Fibroblast of skin of right quadriceps (primary cell): ENCODE measurements at places on chromosomes 4 and X.

GRCh38 chr4:100189820-100190642 lies at the start of gene DDIT4L:
DDIT4L (minus strand) TSS chr4:100190468; CDS start chr4:100189983, 485 bp downstream.
- peak; percentile 35 for DNase-seq

GRCh38 chr4:67535280-67535840 lies 9.9 kb downstream of the CENPC start:
- DNase-seq = no peak

DNA sequence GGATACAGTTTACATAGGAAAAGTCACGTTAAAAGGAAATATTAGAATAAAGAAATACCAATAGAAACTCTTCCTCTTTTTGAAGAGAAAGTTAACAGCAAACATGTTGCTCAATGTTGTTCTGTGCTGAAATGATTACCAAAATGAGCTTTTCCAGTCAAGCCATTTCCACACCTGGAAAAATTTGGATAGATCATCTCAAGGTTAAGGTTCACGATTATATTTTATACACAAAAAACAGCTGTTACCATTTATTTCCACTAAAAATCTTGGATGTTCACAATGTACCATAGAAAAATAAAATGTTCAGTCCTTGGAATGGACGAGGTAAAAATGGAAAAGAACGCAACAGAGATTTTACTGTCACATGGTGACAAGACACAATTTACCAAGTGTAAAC lies 218.7 kb downstream of the SCFD2 start:
- DNase-seq = no peak

DNA sequence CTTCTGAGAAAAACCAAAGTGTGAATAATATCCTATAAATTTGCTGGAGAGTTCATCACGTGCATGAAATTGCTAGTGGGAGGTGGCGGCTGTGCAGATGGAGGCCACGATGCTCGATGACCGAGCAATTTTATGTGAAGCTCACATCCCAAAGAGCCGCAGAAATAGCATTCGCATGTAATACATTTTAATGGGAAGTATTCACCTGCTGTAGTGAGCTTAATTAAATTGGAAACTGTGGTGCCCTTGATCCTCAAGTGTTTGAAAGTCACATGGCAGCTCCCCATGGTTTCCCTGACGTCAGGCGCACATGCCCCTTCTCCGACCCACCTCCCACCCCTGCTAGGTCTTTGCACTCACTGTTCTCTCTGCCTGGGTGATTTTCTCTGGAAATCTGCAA lies 136.8 kb downstream of the STK32B start:
- no peak for DNase-seq

DNA sequence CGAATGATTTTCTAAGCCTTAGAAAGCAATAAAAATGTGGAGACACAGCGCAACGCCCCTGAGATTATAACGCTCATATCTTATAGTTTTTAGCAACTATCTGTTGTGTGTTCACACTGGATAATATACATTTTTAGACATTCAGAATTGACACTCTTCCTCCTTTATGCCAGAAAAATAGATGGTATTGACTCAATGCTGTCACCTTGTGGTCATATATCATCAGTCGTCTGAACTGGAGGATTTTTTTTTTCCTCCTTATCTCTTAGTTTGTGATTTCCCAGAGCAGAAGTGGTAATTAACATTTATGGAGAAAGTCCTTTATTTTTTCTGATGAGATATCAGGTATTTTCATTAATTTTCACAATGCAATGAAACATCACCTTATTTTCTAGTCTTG lies 759.6 kb downstream of the RAB28 start:
- no peak for DNase-seq

GRCh38 chr4:8583655-8584025 lies 3.4 kb downstream of the GPR78 start:
- DNase-seq = no peak

DNA sequence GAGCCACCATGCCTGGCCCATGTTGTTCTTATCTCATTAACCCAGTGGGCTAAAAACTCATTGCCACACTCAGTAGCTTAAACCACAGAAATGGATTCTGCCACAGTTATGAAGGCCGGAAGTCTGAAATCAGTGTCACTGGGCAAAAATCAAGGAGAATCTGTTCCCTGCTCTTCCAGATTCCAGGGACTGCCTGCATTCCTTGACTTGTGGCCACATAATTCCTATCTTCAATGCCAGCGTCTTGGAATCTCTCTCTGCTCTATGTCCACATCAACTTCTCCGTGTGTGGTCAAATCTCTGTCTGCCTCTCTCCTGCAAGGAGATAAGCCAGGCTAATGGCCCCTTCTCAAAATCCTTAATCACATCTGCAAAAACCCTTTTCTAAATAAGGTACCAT lies 4.1 kb upstream of the WFS1 start:
- no peak for DNase-seq

DNA sequence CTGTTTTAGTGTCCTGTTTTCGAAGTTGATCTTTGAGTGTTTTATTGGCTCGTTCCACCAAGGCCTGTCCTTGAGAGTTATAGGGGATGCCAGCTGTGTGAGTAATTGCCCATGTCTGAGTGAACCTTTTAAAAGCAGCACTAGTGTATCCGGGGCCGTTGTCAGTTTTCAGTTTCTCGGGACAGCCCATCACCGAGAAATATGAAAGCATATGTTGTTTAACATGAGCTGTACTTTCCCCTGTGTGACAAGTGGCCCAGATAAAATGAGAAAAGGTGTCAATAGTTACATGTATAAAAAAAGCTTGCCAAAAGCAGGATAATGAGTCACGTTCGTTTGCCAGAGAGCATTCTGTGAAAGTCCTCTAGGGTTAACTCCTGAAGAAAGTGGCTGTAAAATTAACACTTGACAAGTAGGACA lies 48.6 kb upstream of the RASSF6 start:
- peak; percentile 67 for DNase-seq

DNA sequence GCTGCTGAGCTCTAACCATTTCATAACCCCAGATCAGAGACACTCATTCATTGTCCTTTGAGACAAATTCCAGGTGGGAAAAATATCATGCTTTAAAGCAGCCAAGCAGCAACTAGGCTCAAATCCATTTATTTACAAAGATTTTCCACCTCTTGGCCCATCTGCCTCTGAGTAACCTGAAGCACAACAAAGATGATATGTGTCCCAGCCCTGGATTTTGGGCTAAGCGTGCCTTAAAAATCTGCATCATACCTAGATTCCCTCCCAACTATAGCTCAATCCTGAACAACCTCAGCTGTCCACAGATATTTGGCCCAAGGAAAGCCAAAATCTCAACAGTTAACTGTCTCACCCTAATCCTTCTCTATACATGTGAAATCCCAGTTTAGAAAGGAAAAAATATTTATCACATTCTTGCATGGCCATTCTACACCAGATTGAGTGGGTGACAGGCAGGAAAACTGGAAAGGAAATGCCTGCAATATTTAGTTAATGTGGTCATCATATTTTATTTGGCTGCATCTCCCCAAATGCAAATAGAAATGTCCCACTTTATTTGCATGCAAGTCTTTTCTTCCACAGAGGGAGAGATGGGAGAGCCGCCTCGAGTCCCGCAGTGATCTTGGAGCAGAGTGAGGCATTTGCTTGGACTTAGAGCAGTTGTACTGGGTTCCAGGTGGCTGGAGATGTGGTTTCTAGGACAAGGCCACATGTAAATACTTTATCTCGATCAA lies 146.4 kb upstream of the EOLA2 start:
- peak; percentile 86 for DNase-seq

- DNase-seq = no peak
Measured at GRCh38 chr4:1869530-1870327, 1.5 kb upstream of the NSD2 start.

GRCh38 chr4:62053974-62054373 lies 853.8 kb downstream of the ADGRL3 start:
- no peak for DNase-seq

- peak; percentile 14 for DNase-seq
Measured at GRCh38 chr4:184732126-184732525, 1.8 kb downstream of the CENPU start.

DNA sequence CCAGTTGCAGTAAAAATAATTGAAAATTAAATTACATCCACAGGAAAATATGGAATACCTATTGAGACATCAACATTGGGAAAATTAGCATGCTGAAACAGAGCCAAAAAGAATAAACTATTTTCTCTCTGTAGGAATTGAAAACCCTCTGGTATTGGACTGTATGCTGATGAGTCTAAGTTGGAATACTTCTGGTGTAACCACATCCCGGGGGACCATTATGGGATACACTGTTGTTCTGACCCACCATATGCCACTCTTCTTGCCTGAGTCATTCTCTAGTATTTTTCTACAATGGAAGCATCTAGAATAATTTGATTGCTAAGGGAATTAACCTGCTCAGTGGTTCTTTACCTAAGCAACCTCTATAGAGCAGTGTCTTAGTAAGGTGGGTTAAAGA lies 640.7 kb upstream of the AGA start:
- DNase-seq = peak; percentile 60

GRCh38 chr4:130054908-130055307 lies 959.0 kb downstream of the C4orf33 start:
- no peak for DNase-seq

DNA sequence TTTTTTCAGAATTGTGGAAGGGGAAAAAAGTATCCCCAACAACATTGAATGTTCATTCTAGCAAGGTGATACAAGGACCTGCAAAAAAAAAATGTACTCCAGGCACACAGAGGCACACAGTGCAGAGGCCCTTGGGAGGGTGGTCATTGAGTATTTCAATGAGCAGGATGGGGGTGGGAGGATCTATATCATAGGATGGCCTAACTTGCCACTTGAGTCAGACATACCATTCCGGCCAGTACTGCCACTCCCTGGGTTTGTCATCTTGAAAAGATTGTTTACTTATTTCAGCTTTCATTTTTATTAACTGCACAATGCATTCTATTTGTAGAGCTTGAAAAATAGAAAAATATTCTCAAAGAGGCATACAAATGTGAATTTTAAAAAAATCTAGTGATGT lies 18.7 kb downstream of the ZNF595 start:
- DNase-seq = no peak

DNA sequence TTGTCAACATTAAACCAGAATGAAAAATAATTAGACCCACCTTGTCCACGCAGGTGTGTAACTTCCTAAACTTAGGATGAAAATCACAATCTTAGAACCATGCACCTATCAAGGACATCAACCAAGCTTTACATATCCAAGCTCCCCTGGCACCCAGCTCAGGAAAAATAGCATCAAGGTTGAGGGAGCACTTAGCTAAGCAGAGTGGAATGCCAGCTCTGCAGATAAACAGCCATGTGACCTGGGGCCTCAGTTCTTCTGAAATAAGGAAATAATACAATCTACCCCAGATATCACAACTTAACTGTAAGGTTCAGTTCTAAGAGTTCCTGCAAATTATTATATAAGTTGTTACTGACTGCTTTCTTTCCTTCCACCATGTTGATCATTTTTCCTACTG lies 64.7 kb downstream of the DHX15 start:
- DNase-seq = no peak

DNA sequence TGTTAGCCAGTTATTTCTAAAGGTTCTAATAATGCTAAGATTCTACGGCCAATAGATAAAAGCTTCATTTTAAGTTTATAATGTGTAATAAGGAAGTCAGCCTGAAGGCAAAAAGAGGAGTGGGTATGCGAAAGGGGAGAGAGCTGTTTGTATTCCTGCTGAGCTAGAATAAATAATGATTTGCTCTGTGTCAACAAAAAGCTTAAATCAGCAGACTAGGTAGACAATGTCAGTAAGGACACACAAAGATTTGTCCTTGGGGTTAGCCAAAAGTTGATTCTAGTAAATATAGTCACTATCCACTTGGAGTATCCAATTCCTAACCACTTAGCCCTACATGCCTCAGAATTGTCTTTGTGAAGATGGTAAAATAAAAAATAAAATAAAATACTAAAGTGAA lies 90.3 kb upstream of the GRIA3 start:
- no peak for DNase-seq

DNA sequence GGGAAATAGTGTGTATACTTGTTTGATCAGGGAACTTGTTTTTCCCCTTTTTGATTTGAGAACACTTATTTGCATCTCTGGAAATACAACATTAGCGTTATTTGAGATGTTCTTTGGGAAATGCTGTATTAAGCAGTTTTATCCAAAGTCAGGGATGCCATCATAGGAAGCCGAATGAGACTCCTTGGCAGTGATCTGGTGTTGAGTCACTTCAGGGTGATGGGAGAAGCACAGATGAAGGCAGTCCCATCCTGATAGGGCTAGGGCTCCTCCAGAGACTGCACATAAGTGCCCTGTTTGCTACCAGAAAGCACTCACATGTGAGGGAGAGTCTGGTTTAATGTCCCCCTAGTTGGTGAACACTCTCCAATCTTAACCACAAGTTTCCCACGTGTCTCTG lies 62.3 kb downstream of the IL1RAPL1 start:
- no peak for DNase-seq

DNA sequence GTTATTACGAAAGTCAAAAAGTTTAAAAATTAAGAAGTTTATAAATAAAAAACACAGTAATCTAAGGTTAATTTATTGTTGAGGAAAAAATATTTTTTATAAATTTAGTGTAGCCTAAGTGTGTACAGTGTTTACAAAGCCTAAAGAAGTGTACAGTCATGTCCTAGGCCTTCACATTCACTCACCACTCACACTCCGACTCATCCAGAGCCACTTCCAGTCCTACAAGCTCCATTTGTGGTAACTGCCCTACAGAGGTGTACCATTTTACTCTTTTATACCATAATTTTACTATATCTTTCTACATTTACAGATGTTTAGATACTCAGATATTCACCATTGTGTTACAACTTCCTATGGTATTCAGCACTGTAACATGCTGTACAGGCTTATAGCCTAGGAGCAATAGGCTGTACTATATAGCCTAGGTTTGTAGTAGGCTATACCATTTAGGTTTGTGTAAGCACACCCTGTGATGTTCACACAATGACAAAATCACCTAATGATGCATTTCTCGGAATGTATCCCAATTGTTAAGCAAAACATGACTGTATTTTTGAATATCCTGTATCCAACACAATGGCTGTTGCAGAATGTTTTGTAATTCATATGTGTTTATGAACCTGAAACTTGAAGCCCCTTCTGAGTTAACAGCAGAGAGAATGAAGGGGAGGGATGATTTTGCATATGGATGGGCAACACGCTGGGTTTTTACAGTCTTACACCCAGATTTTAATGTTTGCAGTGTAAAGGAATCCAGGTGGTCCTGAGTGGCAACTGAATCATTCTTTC lies 3.1 kb downstream of the PPBP start:
- DNase-seq = peak; percentile 31

GRCh38 chr4:140149846-140150635 lies 3.9 kb downstream of the MAML3 start:
- peak; percentile 47 for DNase-seq
